Neural crest cell (in vitro differentiated cells): ENCODE measurements at places on chromosomes 1 and 21. TPM values are rescaled to one million over a fixed set of nuclear protein-coding genes. Genes with fewer than 3 reads are reported as not detected.

The GOLT1A gene
- total RNA-seq: not detected in 2 replicates

The PLPPR4 gene
- total RNA-seq: 0.09 TPM in 1 of 2 replicates, not detected in the other

The DAB1 gene
- total RNA-seq: 14.0 and 16.5 TPM in 2 replicates

The ANXA9 gene
- total RNA-seq: not detected in 2 replicates

The TCHHL1 gene
- total RNA-seq: not detected in 2 replicates

The FAAH gene
- 16.2 and 17.4 TPM in 2 replicates for total RNA-seq
